ENCODE measurements at places on chromosomes 7 and 10. TPM values are rescaled to one million over a fixed set of nuclear protein-coding genes. Genes with fewer than 3 reads are reported as not detected.

Gene VWA2
- total RNA-seq, result not detected

Gene PIK3AP1
- total RNA-seq, result 1.4 TPM

Gene EVX1
- not detected for total RNA-seq

Gene NODAL
- total RNA-seq, result not detected

Gene CYTH3
- total RNA-seq, result 8.9 TPM

- H3K4me3 ChIP-seq, result no peak overlapping the region
- no peak for DNase-seq
- no peak overlapping the region for H3K27ac ChIP-seq
- no peaks in the 10 kb centered on the region for H3K36me3 ChIP-seq
- H3K4me1 ChIP-seq, result peaks cover 5% of the 10 kb centered on the region
Measured at GRCh38 chr10:52644373-52645186, 128.0 kb downstream of the MBL2 start.

- no peak overlapping the region for H3K27ac ChIP-seq
- no peaks in the 10 kb centered on the region for H3K36me3 ChIP-seq
- no peak overlapping the region for H3K4me3 ChIP-seq
- H3K4me1 ChIP-seq, result no peaks in the 10 kb centered on the region
- no peak for DNase-seq
Measured at GRCh38 chr7:137590756-137591305, 247.3 kb upstream of the PTN start.

- H3K4me3 ChIP-seq, result no peak overlapping the region
- no peak for DNase-seq
- H3K27me3 ChIP-seq, result no peaks in the 10 kb centered on the region
Measured at GRCh38 chr7:96685755-96686154, 23.9 kb downstream of the SEM1 start.

DNA sequence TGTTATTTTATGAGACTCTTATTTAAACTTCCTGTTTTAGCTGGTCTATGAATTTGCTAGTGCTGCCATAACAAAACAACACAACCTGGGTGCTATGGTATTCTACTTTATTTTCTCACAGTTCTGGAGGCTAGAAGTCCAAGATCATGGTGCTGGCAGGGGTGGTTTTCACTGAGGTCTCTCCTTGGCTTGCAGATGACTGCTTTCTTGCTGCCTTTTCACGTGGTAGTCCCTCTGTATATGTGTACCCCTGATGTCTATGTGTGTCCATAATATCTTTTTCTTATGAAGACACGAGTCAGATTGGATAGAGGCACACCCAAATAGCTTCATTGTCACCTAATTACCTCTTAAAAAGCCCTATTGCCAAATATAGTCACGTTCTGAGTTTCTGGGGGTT lies 270.5 kb downstream of the BMPER start:
- H3K36me3 ChIP-seq, result no peaks in the 10 kb centered on the region
- H3K27me3 ChIP-seq, result no peaks in the 10 kb centered on the region
- no peak overlapping the region for H3K4me3 ChIP-seq
- no peak for DNase-seq
- H3K27ac ChIP-seq, result no peak overlapping the region

- DNase-seq, result no peak
- H3K4me3 ChIP-seq, result no peak overlapping the region
- H3K4me1 ChIP-seq, result peaks cover 38% of the 10 kb centered on the region
- H3K27ac ChIP-seq, result no peak overlapping the region
- no peaks in the 10 kb centered on the region for H3K27me3 ChIP-seq
- peaks cover 9% of the 10 kb centered on the region for H3K36me3 ChIP-seq
Measured at GRCh38 chr10:79184145-79184625, 115.4 kb downstream of the ZMIZ1 start.

DNA sequence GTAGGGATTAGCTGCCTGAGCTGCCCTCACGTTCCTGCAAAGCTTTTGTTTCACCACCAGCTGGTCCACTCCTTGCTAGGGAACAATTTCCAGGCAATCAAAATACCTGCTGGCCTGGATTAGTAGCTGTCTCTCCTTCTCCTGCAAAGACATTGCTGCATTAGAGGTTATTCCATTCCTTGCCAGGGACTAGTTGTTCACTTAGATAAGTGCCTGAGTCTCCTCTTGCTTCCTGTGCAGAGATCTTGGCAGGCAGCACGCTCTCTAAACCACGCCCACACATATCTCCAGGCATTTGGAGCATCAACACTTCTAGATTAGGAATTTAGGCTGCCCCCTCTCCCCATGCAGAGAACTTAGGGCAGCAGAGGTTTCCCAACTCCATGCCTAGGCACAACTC lies 150.4 kb upstream of the SMIM30 start:
- H3K27me3 ChIP-seq, result no peaks in the 10 kb centered on the region
- no peaks in the 10 kb centered on the region for H3K36me3 ChIP-seq
- DNase-seq, result no peak
- no peaks in the 10 kb centered on the region for H3K4me1 ChIP-seq

DNA sequence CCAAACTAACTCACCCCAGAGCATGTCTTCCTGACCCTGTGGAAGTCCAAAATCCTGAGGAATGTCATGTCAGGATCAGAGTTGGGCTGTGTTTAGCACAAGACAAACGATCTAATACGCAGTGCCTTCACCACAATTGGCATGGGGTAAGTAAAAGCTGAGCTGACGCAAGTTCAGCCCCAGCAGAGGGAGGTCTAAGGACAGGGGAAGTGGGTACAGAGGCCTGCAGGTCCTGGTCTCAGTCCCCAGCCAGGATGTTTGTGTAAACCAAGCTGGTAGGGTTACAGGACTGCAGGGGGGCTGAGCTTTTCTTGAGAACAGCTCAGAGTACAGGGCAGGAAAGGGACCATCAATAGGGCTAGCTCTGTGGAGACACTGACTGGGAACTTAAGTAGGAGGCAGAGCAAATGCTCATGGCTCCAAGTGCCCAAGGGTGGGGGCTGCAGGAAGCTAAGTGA lies 5.3 kb upstream of the KCNIP2 start:
- H3K27me3 ChIP-seq, result no peaks in the 10 kb centered on the region
- no peak overlapping the region for H3K4me3 ChIP-seq
- H3K4me1 ChIP-seq, result no peaks in the 10 kb centered on the region

DNA sequence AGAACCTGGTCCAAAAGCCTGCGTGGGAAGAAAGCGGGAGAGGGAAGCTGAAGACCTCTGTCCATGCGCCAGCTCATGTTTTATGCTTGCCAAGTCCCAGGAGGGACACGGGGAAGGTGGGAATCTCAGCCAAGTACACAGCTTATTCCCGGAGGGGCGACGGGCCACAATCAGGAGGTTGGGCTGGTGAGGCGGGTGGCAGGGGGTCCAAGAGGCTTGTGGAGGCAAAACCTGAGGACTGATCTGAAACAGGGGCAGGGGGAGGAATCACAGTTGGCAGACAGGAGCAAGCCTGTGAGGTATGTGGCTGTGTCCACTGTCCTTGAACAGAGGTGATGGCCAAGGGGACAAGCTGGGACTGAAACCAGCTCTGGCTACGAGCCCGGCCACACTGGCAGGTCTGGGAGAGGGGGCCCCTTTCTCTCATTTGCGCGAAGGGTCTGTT lies 38.0 kb upstream of the LEP start:
- H3K27me3 ChIP-seq, result peaks cover 16% of the 10 kb centered on the region
- no peak overlapping the region for H3K4me3 ChIP-seq
- H3K27ac ChIP-seq, result no peak overlapping the region
- peaks cover 6% of the 10 kb centered on the region for H3K4me1 ChIP-seq
- DNase-seq, result no peak

- H3K36me3 ChIP-seq, result no peaks in the 10 kb centered on the region
- H3K27ac ChIP-seq, result no peak overlapping the region
- DNase-seq, result no peak
- no peak overlapping the region for H3K4me3 ChIP-seq
Measured at GRCh38 chr7:51269911-51270310, 46.7 kb downstream of the COBL start.

DNA sequence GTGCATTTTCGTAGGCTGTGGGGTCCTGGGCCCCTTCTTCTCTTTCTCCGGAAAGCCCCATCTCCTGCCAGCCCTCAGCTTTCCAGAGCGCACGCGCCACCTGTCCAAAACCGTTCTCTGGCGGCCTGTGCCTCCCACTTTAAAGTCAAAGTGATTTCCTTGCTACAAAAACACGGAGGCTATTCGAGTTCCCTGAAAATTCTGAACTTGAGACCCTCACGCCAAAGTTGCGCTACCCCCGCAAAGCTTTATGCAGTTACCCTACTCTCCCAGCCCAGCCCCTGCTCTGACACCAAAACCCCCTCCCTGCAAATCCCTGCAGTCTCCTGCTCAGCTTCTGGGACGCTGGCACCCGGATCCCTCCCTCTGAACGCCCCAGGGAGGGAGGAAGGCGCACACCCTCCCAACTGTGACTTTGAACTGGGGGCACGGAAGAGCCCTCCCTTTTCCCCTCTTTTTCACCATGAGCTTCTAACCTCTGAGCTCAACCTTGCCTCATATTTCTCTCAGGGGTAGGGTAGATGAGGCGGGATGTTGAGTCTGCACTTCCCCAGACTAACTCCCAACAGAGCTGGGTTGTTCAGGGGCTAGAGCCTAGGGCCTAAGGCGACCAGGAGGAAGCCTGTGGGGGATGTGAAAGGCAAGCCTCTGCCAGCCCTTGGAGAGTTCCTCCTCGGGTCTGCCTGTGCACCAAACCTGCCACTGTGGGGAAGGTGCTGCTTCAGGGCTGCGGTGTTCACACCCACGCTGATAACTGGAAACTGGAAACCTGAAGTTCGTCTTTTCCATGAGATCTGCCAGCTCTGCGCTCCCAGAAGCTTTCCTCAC lies 2.7 kb upstream of the PAX4 start:
- no peak for DNase-seq
- H3K27me3 ChIP-seq, result no peaks in the 10 kb centered on the region
- no peak overlapping the region for H3K4me3 ChIP-seq
- no peaks in the 10 kb centered on the region for H3K36me3 ChIP-seq
- no peaks in the 10 kb centered on the region for H3K4me1 ChIP-seq

Data from psoas muscle (tissue), 8 donors.